IMR-90 (cell line): ENCODE measurements at places on chromosomes 2 and 18. TPM values are rescaled to one million over a fixed set of nuclear protein-coding genes. Genes with fewer than 3 reads are reported as not detected.

Gene PGAP1
- 1.2 and 1.9 TPM in 2 replicates for polyA plus RNA-seq

Gene PPIL3
- polyA plus RNA-seq: 37.3 and 47.9 TPM in 2 replicates

Gene CCDC121
- polyA plus RNA-seq: 0.65 and 0.67 TPM in 2 replicates

Gene RGPD3
- polyA plus RNA-seq: 0.06 and 0.07 TPM in 2 replicates

Gene FBXO48
- 0.37 and 0.43 TPM in 2 replicates for polyA plus RNA-seq

Gene LOXHD1
- not detected in 2 replicates for polyA plus RNA-seq

Gene SLC5A7
- polyA plus RNA-seq: not detected in 2 replicates

Gene FAM124B
- polyA plus RNA-seq: not detected in 2 replicates

Gene NDC80
- 11.1 and 15.5 TPM in 2 replicates for polyA plus RNA-seq

Gene SKOR2
- not detected in 2 replicates for polyA plus RNA-seq

Gene TFCP2L1
- not detected in 2 replicates for polyA plus RNA-seq

Gene APCDD1
- polyA plus RNA-seq: 1.9 and 2.2 TPM in 2 replicates

Gene SDC1
- polyA plus RNA-seq: 28.3 and 38.8 TPM in 2 replicates

Gene IL36RN
- not detected in 2 replicates for polyA plus RNA-seq

Gene CCDC138
- 1.3 and 1.5 TPM in 2 replicates for polyA plus RNA-seq

Gene OSBPL1A
- 26.9 and 29.4 TPM in 2 replicates for polyA plus RNA-seq

Gene GPR55
- 0.03 TPM in 1 of 2 replicates, not detected in the other for polyA plus RNA-seq

Gene COL3A1
- 326 and 402 TPM in 2 replicates for polyA plus RNA-seq

Gene IL36G
- polyA plus RNA-seq: not detected in 2 replicates

Gene IGFBP5
- 1,339 and 1,767 TPM in 2 replicates for polyA plus RNA-seq

Gene IKZF2
- 2.1 TPM in 2 replicates for polyA plus RNA-seq

Gene HOXD10
- not detected in 2 replicates for polyA plus RNA-seq

Gene MAP2
- 0.26 and 0.29 TPM in 2 replicates for polyA plus RNA-seq

Gene ABCB11
- not detected in 2 replicates for polyA plus RNA-seq

Gene MARS2
- 2.9 and 3.4 TPM in 2 replicates for polyA plus RNA-seq

Gene FAM237A
- polyA plus RNA-seq: not detected in 2 replicates

Gene SGPP2
- not detected in 2 replicates for polyA plus RNA-seq

Gene TMEM169
- polyA plus RNA-seq: 0.15 and 0.17 TPM in 2 replicates

Gene SNORC
- 0.67 and 0.79 TPM in 2 replicates for polyA plus RNA-seq

Gene MATN3
- polyA plus RNA-seq: 2.2 and 3.0 TPM in 2 replicates

Gene GRB14
- polyA plus RNA-seq: not detected in 2 replicates

Gene REG1A
- polyA plus RNA-seq: not detected in 2 replicates
